ENCODE measurements at places on chromosomes 5 and 9.
A peak's percentile ranks its signal among the peaks of the same experiment; 100 is the strongest.

- no peak for DNase-seq
These were observed 5.3 kb downstream of the SLC12A7 start for GRCh38 chr5:1106385-1107166.

DNA sequence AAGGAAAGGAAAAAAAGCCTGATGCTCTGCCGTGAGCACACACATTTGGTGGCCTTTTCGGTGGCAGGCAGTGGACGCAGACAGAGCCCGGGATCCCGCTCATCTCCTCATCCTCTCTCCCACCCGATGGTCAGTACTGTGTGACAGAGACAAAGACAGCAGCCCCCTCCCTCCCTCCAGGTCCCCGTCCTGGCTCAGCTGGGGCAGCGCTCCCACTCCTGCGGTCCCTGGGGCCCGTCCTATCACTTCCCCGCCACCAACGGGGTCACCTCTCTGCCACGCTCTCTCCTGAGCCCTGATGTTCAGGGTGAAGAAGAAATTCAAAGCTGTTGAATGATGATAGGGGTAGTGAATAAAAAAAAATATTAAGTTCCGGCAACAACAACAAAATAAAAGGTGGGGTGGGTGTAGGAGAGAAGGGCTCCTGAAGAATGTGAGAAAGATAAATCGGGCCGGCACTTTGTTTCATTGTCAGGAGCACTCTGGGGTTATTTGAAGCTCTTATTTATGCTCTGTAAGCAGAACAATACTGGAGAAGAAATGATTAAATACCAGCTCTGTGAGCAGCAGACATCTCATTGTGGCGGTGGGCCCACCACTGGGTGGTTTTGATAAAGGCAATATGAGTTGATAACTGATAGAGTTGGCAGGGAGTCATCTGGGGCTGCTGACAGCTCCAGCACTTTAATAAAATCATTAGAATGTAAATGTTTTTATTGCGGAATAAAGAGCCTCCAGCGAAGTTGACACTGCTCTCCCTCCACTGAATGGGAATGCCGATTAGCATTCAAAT is 417.7 kb downstream of the IRX1 start:
- DNase-seq, result no peak

DNA sequence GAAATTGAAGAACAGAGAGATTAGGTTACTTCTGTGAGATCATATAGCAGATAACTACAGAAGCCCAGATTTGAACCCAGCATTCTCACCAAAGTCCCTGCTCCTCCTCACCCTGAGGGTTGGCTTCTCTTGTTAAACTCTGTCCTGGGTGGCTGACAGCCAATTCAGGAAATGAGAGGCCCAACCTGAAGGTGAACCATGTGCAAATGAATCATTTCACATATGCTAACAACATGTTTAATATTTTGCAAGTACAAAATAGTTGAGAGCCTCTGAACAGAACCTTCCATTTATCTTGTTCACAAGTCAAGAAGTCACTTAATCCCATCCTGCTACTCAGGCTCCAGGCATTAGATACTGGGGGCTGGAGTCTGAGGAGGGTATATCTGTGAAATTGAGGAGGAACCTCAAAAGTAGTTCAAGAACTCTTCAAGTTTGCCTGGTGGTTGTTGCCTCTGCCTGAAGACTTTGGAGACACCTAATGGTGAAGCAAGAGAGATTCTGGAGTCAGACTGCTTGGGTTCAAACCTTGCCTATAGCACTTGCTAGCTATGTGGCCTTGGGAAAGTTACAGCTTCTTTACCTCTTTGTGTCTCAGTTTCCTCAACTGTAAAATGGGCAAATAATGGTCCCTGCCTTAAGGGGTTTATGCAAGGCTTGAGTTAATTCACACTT is 564.0 kb downstream of the PSAT1 start:
- DNase-seq, result no peak

GRCh38 chr5:33490071-33490665 is 49.4 kb downstream of the TARS1 start:
- DNase-seq, result no peak

DNA sequence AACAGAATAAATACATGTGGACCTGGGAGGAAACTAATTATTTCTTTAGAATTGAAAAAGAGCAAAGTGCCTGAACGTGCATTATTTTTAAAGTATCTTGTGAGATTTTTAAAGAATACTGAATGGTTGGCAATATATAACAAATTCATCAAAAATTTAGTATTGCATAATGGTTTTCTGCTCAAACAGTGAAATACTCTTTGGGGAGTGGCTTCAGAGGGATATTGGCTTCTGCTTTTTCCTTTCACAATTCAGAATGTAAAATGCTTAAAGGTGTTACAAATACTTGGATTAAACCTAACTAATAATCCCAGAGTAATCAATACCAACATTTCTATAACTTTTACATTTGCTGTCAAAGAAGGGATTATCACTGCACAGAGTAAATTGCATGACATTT is 379.3 kb upstream of the CHD1 start:
- DNase-seq, result no peak

DNA sequence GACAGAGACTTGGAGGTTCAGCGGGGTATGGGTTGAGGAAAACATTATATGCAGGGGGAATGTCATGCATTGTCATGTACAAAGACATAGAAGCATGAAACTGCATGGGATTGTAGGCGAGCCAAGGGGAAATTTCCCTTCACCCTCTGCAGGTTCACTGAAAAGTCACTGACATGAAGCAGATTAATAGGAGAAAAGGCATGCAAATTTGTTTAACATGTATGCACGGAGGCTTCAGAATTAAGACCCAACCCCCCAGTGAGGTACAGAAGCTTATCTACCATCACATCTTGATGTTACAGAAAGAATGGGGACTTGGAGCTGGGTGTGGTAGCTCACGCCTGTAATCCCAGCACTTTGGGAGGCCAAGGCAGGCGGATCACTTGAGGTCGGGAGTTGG is 18.5 kb downstream of the NIM1K start:
- no peak for DNase-seq

- DNase-seq, result peak; percentile 24
These were observed 59.3 kb downstream of the CAST start for GRCh38 chr5:96721351-96721977.

DNA sequence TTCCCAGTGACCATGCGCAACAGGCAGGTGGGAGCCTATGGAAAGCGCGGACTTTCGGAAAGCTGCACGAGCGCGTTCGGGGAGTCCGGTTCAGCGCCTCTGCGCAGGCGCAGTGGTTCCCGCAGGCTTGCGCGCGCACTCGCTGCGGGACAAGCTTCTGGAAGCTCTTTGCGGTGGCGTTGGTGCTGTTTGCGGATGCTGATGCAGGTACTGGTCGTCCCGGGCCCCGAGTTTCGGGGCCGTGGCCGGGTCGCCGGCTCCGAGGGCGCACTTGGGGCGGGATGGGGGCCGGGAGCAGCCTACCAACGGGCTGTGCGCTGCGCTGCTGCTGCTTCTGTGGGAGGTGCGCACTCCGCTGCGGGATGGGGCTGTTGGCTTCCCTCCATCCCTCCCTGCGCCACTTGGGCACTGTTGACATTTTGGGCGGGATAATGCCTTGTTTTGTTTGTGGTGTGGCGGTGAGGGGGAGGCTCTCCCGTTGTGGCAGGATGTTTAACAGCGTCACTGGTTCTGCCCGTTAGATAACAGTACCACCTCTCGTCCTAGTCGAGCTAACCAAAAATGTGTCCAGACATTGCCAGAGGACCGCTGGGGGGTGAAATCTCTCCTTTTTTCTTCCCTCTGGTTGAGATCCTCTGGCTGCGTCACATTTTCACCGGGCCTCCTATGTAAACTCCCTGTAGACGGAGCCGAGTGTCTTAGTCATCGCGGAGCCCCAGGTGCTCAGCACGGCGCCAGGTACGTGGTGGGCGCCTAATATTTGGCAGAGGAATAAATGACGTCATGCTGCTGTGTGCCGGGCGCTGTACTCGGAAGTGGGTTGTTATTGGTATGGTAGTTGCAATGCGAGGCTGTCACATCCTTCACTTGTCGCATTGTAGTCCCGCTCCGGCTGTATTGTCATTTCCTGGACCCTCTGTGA is at the start of gene ZNF483:
ZNF483 (plus strand) TSS at position 124 of the 922 bp plus-strand sequence. CDS start 2,217 bp downstream, outside the sequence.
- peak; percentile 65 for DNase-seq

- DNase-seq, result no peak
These were observed 3.4 kb downstream of the PLEKHG4B start for GRCh38 chr5:95241-95980.

- no peak for DNase-seq
These were observed 7.6 kb upstream of the CAMSAP1 start for GRCh38 chr9:135914921-135915320.

DNA sequence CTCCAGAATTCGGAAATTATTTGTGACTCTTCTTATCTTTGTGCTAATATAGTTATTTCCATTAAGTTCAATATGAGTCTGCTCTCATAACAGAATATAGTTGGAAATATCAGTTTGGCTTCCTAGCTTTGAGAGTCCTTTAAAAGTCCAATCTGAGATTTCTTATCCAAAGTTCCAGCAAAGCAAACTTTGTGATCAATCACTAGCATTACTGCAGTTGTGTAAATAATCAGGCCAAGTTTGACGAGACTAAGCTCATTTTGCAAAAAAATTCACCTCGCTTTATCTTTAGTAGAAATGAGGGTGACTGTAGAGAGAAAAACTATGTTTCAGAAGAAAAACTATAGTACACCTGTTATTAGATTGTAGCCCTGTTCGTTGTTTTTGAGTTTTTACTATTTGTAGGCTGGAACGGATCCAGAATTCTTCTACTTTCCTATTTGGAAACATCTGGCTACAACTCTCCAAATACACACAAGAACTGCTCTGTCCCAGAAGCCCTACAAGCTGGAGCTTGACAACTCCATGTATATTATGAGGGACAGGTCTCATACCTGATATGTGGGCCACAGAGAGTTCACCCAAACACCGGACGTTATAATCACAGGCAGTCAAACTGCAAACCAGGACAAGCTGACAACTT is 47.8 kb downstream of the RAPGEF1 start:
- DNase-seq, result no peak

DNA sequence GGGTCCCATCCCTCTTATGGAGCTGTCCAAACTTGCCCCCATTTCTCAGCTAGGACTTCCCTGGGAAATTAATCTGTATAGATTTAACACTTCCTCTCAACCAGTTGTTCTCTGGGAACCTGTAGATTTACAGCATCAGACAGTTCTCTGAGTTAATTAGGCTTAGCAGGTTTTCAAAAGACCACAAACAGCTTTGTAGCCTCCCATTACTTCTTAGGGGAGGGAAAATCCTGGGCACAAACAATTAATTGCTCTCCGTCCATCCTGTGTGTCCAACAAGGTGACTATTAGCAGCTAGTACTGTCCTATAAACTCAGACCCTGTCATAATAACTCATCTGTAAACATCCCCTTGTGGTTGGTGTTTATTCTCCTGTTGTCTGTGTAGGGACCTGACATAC is 197.9 kb downstream of the GOLPH3 start:
- DNase-seq, result no peak

DNA sequence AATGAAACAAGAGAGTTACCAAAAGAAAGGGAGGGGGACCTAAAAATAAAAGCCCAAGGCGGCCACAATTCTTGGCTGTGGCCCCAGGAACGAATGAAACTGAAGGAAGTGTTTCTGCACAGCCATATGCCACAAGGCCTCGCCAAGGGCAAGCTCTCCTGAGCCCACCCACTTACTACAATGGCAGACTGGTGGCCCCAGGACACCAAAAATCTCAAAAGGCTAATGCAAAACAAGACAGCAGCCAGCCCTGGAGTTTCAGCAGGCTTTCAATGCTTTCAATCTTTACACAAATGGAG is 4.0 kb downstream of the CAMSAP1 start:
- no peak for DNase-seq

- no peak for DNase-seq
These were observed 674.5 kb downstream of the CETN3 start for GRCh38 chr5:89735082-89735481.

DNA sequence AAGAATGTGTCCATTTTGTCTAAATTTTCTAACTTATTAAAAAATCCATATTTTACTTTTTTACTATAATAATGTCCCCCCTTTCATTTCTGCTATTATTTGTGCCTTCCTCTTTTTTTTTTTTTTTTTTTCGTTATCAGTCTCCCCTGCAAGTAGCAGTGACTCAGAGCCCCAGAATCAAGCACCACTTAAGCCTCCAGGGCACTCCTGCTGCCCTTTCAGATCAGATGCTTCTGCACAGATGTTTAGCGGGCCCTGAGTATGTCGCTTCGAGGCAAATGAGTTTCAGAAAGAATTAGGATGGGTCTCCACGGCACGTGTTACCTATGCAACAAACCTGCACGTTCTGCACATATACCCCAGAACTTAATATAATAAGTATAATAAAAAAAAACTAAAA is 11.7 kb downstream of the MED7 start:
- no peak for DNase-seq
